ENCODE measurements at places on chromosomes 4 and X.

DNA sequence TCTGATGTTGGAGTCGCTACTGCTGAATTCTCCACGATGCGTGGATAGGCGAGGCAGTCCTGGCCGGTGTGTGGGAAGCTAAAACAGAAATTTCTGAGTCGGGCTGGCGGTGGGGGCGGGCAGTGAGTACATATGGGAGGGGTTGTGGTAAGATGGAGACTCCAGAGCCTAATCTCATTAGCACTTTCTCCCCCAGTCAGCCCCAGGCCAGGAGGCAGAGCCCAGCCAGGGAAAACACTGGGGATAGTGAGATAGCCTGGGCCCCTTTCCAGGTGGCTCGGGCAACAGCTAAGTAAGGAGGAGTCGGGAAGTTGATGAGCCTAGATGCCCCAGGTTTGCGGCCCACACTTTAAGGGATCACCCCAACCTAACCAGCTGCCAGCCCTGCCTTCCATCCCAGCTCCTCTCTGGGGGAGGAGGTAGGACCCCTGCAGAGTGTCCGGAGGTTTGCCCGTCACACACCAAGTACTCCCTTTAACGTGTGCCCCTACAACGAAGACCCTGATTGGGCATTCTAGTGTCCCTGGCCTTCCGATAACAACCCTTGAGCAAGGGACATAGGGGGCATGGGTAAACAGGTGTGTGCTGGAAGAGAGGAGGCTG lies 2.4 kb upstream of the LOC101059915 start:
- DNase-seq: no peak

DNA sequence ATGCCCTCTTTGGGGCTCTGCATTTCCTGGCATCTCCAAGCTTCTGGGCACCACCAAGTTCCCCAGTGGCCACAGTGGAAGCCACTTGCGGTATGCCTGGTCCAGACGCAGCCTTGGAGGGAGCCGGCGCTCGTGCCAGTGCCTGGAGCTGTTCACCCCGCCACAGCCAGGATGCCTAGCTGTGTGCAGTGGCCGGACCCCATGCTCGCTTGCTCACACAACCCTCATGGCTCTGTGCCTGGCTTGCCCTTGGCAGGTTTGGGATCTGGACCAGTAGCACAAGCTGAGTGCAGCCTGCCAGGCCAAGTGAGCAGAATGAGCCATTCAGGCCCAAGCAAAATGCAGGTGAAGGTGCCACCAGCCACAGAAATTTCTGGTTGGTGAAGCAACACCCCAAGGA lies 283.5 kb downstream of the EVC2 start:
- no peak for DNase-seq

GRCh38 chr4:8920289-8920965 lies 48.8 kb upstream of the HMX1 start:
- DNase-seq: no peak

- no peak for DNase-seq
Measured at GRCh38 chr4:112652216-112652615, 15.3 kb downstream of the LARP7 start.

DNA sequence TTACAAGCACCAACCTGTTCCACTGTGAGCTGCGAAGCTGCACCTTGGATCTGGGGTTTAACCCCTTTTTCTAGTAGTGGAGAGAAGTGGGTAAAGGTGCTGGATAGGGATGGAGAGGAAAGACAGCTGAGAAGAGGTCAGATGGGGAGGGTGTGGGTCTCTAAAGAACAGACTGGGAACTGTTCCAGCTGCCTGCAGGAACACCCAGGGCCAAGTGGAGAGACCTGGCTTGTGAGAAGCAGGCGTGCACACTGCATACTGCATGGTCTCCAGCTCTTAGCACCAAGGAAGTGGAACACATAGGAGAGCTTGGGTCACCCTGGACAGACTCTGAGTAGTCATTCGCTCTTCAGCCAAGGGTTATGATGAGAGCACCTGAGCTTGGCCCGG lies 16.1 kb downstream of the BCOR start:
- DNase-seq: no peak

DNA sequence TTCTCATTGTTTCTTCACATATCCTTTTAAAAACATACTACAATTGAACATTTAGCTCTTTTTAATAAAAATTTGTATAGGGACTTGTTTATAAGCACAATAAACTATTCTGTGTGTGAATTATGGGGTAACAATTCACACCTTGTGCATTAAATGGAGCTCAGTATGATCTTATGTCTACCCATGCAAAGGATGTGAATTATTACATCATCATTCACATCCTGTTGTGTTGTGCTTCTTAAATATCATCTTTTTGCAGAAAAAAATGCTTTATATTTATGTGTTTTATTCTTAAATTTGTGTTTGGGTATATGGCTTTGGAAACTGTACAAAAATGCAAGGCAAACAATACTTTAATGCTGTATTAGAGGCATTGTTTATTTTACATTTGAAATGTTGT lies 96.7 kb upstream of the PABPC4L start:
- DNase-seq: no peak

- DNase-seq: no peak
Measured at GRCh38 chrX:48458711-48459110, 11.3 kb downstream of the SLC38A5 start.

DNA sequence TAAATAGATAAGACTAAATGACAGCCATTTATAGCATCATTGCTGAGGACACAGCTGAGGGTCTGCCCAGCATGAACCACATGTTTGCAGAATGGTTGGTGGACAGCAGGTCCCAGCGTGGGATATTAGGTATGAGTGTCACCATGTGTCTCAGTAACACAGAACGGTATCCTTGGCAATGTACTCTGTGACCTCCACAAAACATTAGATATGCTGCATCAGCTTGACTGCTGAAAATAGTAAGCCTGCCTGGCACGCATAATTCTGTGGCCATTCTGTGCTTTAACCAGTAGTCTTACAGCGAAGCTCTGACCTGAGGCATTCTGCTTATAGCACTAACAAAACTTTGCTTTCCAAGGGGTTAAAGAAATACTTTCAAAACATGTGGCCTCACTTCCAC lies 32.0 kb downstream of the LIMCH1 start:
- no peak for DNase-seq

DNA sequence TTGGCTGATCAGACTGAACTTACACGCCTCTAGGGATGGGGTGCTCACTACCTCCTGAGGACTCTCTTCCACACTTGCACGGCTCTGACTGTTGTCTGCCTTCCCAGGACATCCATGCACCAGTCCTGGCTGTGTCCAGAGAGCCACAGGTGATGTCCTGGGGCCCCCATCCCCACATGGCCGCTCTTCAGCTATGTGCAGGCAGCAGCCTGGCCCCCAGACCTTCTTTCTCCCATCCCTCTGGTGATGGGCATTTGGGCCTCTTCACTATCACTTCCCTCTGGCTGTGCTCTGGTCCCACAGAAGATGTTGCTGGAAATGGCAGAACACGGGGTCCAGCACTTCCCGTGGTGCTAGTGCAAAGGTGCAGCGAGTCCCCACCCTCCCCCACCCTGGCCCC lies 40.9 kb upstream of the HMX1 start:
- no peak for DNase-seq

- peak; percentile 80 for DNase-seq
Measured at GRCh38 chr4:79864500-79865200, 208.4 kb downstream of the ANTXR2 start.

DNA sequence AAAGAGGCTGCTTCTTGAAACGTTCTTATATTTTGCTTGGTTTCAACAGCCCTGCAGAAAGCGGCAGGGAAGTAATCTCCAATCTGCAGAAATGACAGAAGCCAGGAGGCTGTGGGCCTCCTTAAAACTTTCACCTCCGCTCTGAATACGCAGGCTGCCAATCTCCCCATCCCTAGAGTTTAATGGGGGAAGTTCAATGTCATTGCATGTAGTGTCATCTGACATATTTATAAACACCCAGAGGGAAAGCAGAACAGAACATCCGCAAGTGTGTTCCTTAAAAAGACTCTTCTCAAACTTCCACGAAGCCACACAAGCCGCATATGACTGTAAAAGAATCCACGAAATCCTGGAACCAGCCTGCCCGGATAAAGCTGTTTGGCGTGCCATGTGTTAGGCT lies 148.8 kb upstream of the TBL1X start:
- no peak for DNase-seq

DNA sequence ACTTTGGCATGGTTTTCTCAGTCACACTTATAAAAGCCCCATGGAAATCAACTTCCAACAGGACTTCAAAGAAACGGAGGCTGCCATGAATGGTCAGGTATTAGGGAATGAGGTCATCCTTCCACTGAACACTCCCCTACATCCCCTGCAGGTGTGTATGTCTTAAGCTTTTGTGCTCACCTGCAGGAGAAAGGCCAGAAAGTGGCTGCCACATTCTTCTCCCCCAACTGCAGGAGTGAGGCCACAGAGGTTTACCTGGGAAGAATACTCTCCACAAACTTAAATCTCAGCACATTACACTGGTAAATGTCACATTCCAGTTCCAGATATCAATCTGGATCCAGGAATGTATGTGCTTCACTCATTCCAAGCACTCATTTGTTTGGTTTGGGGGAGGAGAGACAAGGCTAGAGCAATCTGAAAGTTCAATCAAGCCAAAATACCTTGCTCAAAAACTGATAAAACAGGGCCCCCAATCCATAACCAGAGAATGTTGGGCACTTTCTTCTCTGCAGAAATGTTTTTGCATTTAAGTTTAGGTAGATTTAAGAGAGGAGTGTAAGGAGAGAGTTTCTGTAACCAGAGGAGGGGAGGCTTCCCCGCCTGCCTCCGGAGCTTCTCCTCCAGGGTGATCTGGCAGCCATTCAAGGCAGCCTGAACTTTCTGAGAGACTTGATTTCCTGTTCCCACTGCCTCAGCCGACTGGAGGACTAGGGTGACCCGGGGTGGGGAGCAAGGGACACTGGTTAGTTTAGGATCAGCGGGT lies 15.4 kb downstream of the FAM9C start:
- DNase-seq: no peak

GRCh38 chr4:123599061-123599919 lies 202.7 kb downstream of the SPRY1 start:
- no peak for DNase-seq
